ENCODE measurements at places on chromosomes 4 and X.

- no peak overlapping the region for H3K4me3 ChIP-seq
- no peaks in the 10 kb centered on the region for H3K36me3 ChIP-seq
- no peak overlapping the region for H3K27ac ChIP-seq
- DNase-seq = no peak
- no peaks in the 10 kb centered on the region for H3K4me1 ChIP-seq
Measured at GRCh38 chrX:10350221-10350620, 193.4 kb downstream of the CLCN4 start.

GRCh38 chr4:187357045-187357643 lies 633.5 kb upstream of the FAT1 start:
- no peak overlapping the region for H3K27ac ChIP-seq
- no peaks in the 10 kb centered on the region for H3K36me3 ChIP-seq
- no peak overlapping the region for H3K4me3 ChIP-seq
- H3K27me3 ChIP-seq = no peaks in the 10 kb centered on the region
- no peak for DNase-seq

DNA sequence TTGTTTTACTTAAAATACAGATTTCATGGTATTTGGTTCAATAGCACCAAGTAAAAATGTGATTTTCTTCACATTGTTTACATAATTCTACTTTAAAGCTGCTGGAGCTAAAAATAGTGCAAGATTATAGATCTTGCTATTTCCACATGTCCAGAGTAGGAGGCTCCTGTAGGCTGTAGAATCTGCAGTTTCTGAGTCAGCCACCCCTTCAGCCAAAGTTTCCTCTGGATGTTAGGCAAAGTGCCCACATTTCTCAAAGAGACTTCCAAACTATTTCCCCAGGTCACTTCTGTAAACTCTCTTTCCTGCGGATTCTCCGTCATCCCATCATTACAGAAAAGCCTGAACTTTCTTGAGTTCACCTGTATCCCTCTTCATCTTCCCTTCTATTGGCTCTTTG lies 342.5 kb upstream of the FSTL5 start:
- no peak overlapping the region for H3K27ac ChIP-seq
- no peaks in the 10 kb centered on the region for H3K27me3 ChIP-seq
- H3K36me3 ChIP-seq = no peaks in the 10 kb centered on the region
- H3K4me3 ChIP-seq = no peak overlapping the region

GRCh38 chr4:104449537-104449936 lies 45.2 kb downstream of the CXXC4 start:
- H3K4me1 ChIP-seq = no peaks in the 10 kb centered on the region
- no peak overlapping the region for H3K4me3 ChIP-seq
- H3K27me3 ChIP-seq = no peaks in the 10 kb centered on the region
- H3K27ac ChIP-seq = no peak overlapping the region
- DNase-seq = no peak

- H3K4me1 ChIP-seq = no peaks in the 10 kb centered on the region
- H3K4me3 ChIP-seq = no peak overlapping the region
- DNase-seq = no peak
- no peak overlapping the region for H3K27ac ChIP-seq
- H3K36me3 ChIP-seq = no peaks in the 10 kb centered on the region
Measured at GRCh38 chrX:139094671-139095592, 383.4 kb upstream of the FGF13 start.

DNA sequence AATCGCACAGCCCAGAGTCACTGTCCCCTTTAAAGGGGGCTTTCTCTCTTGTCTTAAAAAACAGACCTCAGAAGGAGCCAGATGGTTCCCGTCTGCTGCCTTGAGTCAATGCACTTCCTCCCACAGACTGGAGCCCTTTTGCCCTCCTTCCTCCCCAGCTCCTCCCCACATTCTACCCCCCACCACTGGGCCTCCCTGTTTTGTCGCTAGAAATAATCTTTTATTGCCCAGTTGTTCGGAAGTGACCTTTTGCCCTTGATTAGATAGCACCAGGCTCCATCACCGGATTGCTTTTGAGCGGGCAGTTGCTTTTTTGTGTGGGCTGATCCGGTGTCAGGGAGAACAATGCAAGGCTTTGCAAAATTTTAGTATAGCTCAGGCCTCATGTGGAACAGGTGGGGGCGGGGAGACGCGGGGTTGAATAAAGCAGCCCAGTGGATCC lies 47.7 kb downstream of the SPRY1 start:
- H3K36me3 ChIP-seq = no peaks in the 10 kb centered on the region
- DNase-seq = peak; percentile 56
- peaks cover 4% of the 10 kb centered on the region for H3K4me1 ChIP-seq
- peak overlapping the region; percentile 31 for H3K27ac ChIP-seq

- H3K4me1 ChIP-seq = no peaks in the 10 kb centered on the region
- H3K27ac ChIP-seq = no peak overlapping the region
- H3K36me3 ChIP-seq = no peaks in the 10 kb centered on the region
- DNase-seq = no peak
Measured at GRCh38 chr4:35689870-35690269, 554.4 kb downstream of the ARAP2 start.

DNA sequence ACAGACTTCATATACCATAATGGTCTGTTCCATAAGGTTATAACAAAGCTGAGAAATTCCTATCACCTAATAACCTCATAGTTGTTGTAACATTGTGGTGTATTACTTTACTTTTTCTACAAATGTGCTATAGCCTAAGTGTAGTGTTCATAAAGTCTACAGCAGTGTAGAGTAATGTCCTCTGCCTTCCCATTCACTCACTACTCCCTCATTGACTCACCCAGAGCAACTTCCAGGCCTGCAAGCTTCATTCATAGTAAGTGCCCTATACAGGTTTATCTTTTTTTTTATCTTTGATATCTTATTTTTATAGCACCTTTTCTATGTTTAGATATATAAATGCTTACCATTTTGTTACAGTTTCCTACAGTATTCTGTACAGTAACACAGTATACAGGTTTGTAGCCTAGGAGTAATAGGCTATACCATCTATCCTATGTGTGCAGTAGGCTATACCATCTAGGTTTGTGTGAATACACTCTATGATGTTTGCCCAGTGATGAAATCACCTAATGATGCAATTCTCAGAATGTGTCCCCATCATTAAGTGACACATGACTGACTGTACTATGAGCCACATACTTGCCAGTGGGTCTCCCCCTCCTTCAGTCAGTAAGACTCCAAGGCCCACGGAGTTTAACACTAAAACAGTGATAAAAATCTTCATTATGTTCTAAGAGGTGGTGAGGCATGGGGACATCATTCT lies 299.9 kb downstream of the UNC5C start:
- no peak overlapping the region for H3K4me3 ChIP-seq
- no peaks in the 10 kb centered on the region for H3K4me1 ChIP-seq
- no peak for DNase-seq

GRCh38 chr4:108828620-108829019 lies 65.8 kb upstream of the ETNPPL start:
- no peak overlapping the region for H3K4me3 ChIP-seq
- no peak for DNase-seq
- H3K27ac ChIP-seq = no peak overlapping the region
- no peaks in the 10 kb centered on the region for H3K36me3 ChIP-seq
- no peaks in the 10 kb centered on the region for H3K4me1 ChIP-seq

DNA sequence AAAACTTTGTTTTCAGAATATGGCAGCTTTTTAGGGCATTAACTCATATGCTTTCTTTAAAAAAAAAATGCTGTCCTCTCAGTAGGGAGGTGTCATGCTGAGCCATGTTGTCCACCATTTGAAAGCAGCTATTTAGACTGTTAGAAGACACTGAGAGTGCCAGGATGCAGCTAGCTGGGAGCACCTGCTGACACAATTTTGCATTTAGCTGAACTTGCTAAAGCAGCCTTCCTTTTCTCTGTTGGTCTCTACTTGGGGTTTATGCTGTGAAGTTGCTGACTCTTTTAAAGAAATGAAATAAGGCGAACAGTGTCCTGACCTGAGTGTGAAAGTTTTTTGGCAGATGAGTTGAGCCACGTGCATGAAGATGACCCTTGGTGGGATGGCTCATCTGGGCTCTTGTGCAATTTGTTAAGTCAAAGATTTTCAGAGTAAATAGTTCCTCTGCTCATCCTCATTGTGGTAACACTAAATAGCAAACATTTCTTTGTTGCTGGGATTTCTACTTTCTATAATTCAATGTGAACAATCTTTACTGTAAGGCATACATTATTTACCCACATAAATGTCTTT lies 64.5 kb downstream of the CDS1 start:
- H3K36me3 ChIP-seq = no peaks in the 10 kb centered on the region
- DNase-seq = no peak
- no peak overlapping the region for H3K27ac ChIP-seq
- H3K27me3 ChIP-seq = no peaks in the 10 kb centered on the region

- no peaks in the 10 kb centered on the region for H3K27me3 ChIP-seq
- H3K4me1 ChIP-seq = peaks cover 23% of the 10 kb centered on the region
- peak overlapping the region; percentile 84 for H3K27ac ChIP-seq
- DNase-seq = no peak
- no peak overlapping the region for H3K4me3 ChIP-seq
- H3K36me3 ChIP-seq = peaks cover 9% of the 10 kb centered on the region
Measured at GRCh38 chr4:76991161-76991660, 41.7 kb downstream of the SEPTIN11 start.

- no peaks in the 10 kb centered on the region for H3K36me3 ChIP-seq
- peaks cover 2% of the 10 kb centered on the region for H3K4me1 ChIP-seq
- peaks cover 19% of the 10 kb centered on the region for H3K27me3 ChIP-seq
- DNase-seq = no peak
- H3K27ac ChIP-seq = no peak overlapping the region
- no peak overlapping the region for H3K4me3 ChIP-seq
Measured at GRCh38 chr4:1578251-1578773, 105.8 kb downstream of the FAM53A start.

GRCh38 chrX:154057791-154058190 lies 38.1 kb upstream of the IRAK1 start:
- H3K27ac ChIP-seq = no peak overlapping the region
- peaks cover 4% of the 10 kb centered on the region for H3K36me3 ChIP-seq
- no peak overlapping the region for H3K4me3 ChIP-seq
- H3K4me1 ChIP-seq = peaks cover 10% of the 10 kb centered on the region

GRCh38 chr4:103721251-103721650 lies 1.5 kb upstream of the TACR3 start:
- no peaks in the 10 kb centered on the region for H3K36me3 ChIP-seq
- DNase-seq = no peak
- no peaks in the 10 kb centered on the region for H3K27me3 ChIP-seq
- no peak overlapping the region for H3K4me3 ChIP-seq

DNA sequence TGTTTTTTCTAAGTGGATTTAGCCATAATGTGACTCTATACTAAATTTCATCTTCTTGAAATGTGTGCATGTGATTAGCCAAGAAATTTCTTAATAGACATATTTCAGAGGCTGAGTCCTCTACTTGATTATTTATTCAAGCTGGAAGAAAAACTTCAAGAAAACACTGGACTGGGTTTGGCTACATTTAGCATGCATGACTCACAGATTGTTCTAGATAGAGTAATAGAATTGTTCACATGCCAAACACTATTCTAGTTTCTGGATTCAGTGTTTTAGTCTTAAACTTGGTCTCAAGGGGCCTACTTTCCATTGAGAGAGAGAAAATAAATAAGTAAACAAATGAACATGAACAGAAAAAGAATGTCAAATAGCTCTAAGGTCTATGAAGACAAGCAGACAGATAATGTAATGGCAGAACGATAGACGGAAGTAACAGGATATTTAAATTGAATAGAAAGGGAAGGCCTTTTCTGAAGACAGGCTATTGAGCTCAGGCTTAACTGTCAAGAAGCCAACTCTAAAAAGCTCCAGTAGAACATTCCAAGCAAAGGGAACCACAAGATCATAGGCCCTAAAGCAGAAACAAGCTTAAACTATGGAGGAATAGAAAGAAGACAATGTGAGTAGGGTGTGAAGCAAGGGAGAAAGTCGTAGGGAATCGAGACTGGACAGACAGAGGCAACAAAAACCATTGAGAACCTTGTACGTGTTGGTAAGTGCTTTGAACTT lies 104.6 kb downstream of the TMEM144 start:
- peak overlapping the region; percentile 98 for H3K27ac ChIP-seq
- no peaks in the 10 kb centered on the region for H3K27me3 ChIP-seq
- no peak overlapping the region for H3K4me3 ChIP-seq
- no peaks in the 10 kb centered on the region for H3K36me3 ChIP-seq
- H3K4me1 ChIP-seq = peaks cover 17% of the 10 kb centered on the region
- peak; percentile 98 for DNase-seq

DNA sequence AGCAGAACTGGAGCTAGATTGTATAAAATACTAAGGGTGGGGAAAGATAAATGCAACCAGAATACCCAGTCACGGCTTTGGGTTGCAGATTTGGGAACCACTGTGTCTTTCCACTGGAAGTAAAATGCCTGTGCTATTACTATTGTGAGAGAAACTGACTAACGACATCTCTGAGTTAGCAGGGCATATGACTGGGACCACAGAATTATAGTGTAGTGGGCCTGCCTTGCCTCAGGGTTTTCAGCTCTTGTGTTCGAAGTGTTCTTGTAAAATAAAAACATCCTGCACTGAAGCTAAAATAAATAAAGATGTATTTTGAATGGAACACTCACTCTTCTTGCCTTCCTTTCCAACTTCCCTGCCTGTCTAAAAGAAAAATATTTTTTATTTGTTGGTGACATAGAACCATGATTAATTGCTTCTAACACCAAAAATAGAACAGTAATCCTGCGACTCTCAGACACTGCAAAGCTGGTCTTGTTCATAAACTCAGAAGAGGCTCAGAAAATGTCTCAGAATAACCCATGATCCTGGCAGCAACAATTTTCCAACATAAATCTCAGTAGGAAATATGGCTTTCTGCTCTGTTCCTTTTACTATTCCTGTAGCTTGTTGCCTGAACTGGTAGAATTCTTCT lies 104.2 kb downstream of the FAM47B start:
- no peaks in the 10 kb centered on the region for H3K4me1 ChIP-seq
- no peak overlapping the region for H3K4me3 ChIP-seq
- H3K27ac ChIP-seq = no peak overlapping the region
- H3K36me3 ChIP-seq = no peaks in the 10 kb centered on the region
- DNase-seq = no peak
- no peaks in the 10 kb centered on the region for H3K27me3 ChIP-seq

DNA sequence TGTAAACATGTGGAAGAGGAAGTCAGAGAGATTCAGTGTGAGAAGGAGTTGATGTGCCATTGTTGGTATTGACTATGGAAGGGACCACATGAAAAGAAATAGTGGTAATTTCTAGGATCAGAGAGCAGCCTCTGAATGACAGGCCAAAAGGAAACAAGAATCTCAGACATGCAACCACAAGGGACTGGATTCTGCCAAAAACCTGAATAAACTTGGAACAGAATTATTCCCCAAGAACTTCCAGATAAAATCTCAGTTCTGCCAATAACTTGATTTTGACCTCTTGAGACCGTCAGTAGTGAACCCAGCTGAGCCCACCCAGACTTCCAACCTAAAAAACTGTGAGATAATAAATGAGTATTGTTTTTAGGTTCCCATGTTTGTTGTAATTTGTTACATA lies 653.6 kb upstream of the NR3C2 start:
- no peak overlapping the region for H3K4me3 ChIP-seq
- no peak for DNase-seq
- H3K27ac ChIP-seq = no peak overlapping the region
- no peaks in the 10 kb centered on the region for H3K4me1 ChIP-seq

GRCh38 chr4:163048447-163048846 lies 118.2 kb downstream of the NAF1 start:
- no peak overlapping the region for H3K4me3 ChIP-seq
- H3K4me1 ChIP-seq = no peaks in the 10 kb centered on the region
- no peaks in the 10 kb centered on the region for H3K36me3 ChIP-seq
- peak; percentile 19 for DNase-seq
- no peaks in the 10 kb centered on the region for H3K27me3 ChIP-seq

Data from IMR-90 (cell line).